ENCODE measurements at places on chromosomes 4 and X. TPM values are rescaled to one million over a fixed set of nuclear protein-coding genes. Genes with fewer than 3 reads are reported as not detected.

Gene ETFDH
- 51.9 TPM for total RNA-seq

Gene CT55
- not detected for total RNA-seq

Gene SOWAHB
- 1.3 TPM for total RNA-seq

Gene CDS1
- 9.1 TPM for total RNA-seq

Gene DDIT4L
- 8.5 TPM for total RNA-seq

Gene STPG2
- total RNA-seq, result 1.2 TPM

Gene BGN
- total RNA-seq, result 106 TPM

Gene OTUD6A
- total RNA-seq, result not detected

Gene PLP1
- 123 TPM for total RNA-seq

Gene USP26
- total RNA-seq, result not detected

Gene PPP4R3C
- total RNA-seq, result not detected

Gene VCX
- total RNA-seq, result not detected

Gene TMPRSS11F
- not detected for total RNA-seq

Gene MAGED4B
- 18.4 TPM for total RNA-seq
